Endodermal cell (in vitro differentiated cells): ENCODE measurements at places on chromosomes 2 and 18.

DNA sequence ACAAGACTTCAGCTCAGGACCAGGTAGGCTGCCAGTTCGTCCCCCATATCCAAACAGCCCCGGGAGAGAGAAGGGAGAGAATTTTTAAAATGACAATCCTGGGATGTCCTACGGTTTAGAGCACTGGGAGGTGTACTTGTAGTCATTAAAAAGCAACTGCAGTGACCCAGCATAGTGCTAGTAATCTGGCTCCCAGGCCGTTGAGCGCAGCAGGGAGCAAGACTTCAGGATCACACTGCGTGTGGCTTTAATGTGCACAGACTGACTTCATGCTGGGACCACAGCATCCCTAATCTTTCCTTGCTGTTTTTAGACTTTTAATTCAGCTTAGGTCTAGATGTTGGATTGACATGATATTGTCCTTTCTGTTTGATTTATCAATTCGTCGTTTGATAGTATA, 219.3 kb upstream of the FOSL2 start:
- no peak overlapping the region for H3K4me3 ChIP-seq
- no peaks in the 10 kb centered on the region for H3K36me3 ChIP-seq
- H3K27me3 ChIP-seq: no peaks in the 10 kb centered on the region
- H3K4me1 ChIP-seq: no peaks in the 10 kb centered on the region

GRCh38 chr2:24843330-24843860, 50.2 kb downstream of the CENPO start:
- no peak for DNase-seq
- no peak overlapping the region for H3K4me3 ChIP-seq
- no peaks in the 10 kb centered on the region for H3K27me3 ChIP-seq
- no peaks in the 10 kb centered on the region for H3K36me3 ChIP-seq

GRCh38 chr2:203820969-203821368, 46.6 kb upstream of the CTLA4 start:
- DNase-seq: no peak

- H3K27me3 ChIP-seq: no peaks in the 10 kb centered on the region
- no peak overlapping the region for H3K27ac ChIP-seq
- DNase-seq: no peak
- no peaks in the 10 kb centered on the region for H3K36me3 ChIP-seq
- no peak overlapping the region for H3K4me3 ChIP-seq
- no peaks in the 10 kb centered on the region for H3K4me1 ChIP-seq
Observed at GRCh38 chr2:28586867-28587266, 91.0 kb downstream of the PLB1 start.

DNA sequence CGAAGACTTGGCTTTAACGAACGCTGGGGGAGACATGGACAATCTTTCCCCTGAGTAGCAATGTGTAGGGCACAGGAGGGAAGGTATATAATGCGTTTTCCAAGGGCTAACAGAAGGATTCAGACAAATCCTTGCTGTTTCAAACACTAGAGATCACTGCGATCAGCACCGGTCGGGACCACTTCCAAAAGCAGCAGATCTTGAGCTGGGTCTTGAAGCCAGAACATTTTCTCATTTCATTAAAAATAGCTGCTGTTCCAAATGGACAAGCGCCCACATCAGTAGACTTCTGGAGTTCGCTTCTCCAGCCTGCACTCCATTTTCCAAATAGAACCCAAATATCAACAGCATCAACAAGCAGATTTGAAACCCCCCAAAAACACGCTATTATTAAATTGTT, 65.1 kb upstream of the MAPRE2 start:
- peaks cover 82% of the 10 kb centered on the region for H3K27me3 ChIP-seq
- H3K36me3 ChIP-seq: no peaks in the 10 kb centered on the region
- no peak overlapping the region for H3K27ac ChIP-seq
- peaks cover 4% of the 10 kb centered on the region for H3K4me1 ChIP-seq
